Activated naive CD4-positive, alpha-beta T cell treated with Interleukin-2 at 50 U/mL for 16 hours (primary cell): ENCODE measurements at places on chromosomes 1 and 21.

- DNase-seq, result no peak
Observed at GRCh38 chr1:5768014-5768413, 224.2 kb downstream of the NPHP4 start.

GRCh38 chr1:155833665-155834295, 23.2 kb downstream of the GON4L start:
- no peak for DNase-seq

DNA sequence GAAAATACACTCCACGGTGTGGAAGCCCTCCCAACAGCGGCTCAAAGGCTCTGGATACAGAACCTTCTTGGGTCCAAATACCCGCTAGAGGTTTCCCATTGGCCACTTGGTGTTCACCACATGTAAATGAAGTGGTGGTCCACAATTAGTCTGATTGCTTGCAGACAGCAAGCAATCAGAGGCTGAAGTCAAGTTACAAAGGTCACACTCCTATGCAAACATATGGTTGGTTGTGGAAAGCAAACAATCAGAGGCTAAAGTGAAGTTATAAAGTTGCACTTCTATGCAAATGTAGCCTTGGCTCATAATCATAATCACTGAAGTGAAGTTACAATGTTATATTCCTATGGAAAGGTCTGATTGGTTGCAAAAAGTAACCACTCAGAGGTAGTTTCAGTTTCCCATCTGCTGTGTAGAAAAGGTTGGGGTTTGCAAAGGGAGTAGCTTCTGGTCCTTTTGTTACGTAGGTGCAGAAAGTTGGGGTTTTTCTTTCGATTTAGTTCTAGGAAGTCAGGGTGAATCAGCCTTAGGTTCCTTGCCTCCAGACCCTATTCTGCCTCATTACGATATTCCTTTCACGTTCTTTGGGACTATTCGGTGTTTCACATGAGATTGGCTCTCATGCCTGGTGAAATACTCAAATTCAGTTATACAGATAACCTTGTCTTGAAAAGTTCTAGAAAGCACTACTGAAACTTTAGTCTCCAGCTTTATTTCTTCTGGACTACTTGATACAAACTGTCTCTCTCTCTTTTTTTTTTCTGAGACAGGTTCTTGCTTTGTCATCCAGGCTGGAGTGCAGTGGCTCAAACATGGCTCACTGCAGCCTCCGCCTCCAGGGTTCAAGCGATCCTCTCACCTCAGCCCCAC, 36.7 kb upstream of the MTF2 start:
- DNase-seq, result peak; percentile 8

DNA sequence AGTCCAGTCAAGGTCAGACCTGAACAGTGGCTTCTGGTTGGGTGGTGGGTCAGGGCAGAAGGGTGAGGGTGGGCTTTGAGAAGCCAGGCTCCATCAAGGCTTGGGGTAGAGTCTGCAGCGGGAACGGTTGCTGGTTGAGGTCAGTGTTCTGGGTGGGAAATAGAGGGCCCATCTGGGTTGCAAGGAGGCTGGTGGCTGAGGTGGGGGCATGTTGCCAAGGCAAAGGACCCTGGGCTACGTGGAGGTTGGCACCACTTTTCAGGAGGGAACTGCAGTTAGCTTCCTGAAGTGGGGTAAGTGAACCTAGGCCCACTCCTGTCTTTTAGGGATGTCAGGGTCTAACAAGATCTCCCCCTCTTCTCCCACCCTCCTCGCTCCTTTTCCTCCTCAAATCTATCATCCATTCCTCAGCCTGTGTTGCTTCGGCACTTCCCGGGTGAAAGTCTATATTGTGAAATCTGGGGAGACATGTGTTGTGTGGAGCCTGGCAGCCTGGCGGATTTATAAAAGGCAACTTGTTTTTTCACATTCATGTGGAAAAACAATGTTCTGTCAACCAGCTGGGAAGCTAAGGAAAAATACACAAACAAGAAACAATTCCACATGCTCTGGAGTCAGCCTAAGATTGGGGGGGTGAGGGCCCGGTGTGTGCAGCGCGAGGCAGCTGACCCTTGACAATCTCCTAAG, 1.5 kb downstream of the IL22RA1 start:
- DNase-seq, result no peak

DNA sequence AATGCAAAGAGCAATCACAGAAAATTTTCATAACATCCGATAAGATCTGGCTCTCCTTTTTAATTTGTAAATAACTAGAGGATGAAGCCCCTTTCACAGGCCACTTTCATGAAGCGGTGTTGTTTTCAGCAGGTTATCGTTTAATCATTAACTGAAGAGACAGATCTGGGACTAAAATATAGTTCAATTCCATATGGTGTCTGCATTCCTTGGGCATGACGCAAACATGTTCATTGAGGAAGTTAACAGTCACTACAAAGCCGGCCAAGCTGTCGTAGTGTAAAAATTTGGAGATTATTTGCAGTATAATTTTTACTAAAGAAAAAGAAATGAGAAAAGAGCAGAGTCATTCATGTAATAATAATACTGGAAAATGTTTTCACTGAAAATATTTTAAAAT, 565.2 kb upstream of the ADAMTS5 start:
- DNase-seq, result no peak

DNA sequence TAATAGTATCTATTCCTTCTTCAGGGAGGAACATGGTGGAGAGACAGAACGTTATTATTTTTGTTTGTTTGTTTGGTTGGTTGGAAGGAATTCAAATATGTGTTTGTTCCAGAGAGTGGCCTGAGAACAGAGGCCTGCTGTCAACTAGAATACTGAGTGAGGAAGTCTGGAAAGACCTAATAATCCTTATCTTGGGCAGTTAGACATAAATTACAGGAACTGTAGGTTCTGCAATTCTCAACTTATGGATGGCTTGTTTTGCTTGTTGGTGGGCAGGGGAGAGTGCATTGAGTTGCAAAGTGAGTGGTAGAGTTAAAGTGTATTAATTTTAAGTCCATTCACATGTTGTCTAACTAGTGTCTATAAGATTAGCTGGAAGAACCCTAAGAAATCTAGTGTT, 197.6 kb downstream of the BACH1 start:
- DNase-seq, result no peak

- DNase-seq, result no peak
Observed at GRCh38 chr1:206679738-206680211, 4.9 kb upstream of the MAPKAPK2 start.

GRCh38 chr21:46091631-46092025, 6.3 kb upstream of the COL6A2 start:
- DNase-seq, result no peak

DNA sequence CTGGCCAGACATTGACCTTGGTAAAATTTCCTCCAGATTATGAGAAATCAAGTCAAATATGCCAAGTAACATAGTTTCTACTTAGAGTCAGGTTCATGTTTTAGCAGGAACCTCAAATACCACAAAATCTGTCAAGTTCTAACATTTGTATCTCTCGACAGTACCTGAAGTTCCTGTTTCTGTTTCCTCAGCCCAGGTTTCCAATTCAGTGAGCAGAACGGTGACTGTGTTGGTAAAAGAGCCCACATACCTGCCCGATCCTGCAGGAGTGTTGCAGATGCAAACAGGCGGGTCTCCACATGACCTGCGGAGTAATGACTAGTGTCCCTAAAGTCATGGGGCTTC, 57.9 kb upstream of the LGALS8 start:
- DNase-seq, result no peak

GRCh38 chr1:25698252-25698651, 81.7 kb downstream of the MAN1C1 start:
- DNase-seq, result no peak

- no peak for DNase-seq
Observed at GRCh38 chr1:28074892-28075511, 13.4 kb downstream of the EYA3 start.
